ENCODE measurements at places on chromosomes 11 and 22. TPM values are rescaled to one million over a fixed set of nuclear protein-coding genes. Genes with fewer than 3 reads are reported as not detected.

LRP4 gene
- 5.5 TPM for total RNA-seq

RNF215 gene
- total RNA-seq, result 10.5 TPM

PARVG gene
- not detected for total RNA-seq

FOLR1 gene
- not detected for total RNA-seq

MUC15 gene
- total RNA-seq, result 5.2 TPM

KCTD17 gene
- 20.5 TPM for total RNA-seq

OSBP2 gene
- total RNA-seq, result 3.4 TPM

IGLL1 gene
- total RNA-seq, result not detected

POU2AF2 gene
- total RNA-seq, result not detected

NPAT gene
- total RNA-seq, result 12.4 TPM

JHY gene
- 1.3 TPM for total RNA-seq

PATE3 gene
- not detected for total RNA-seq

NRXN2 gene
- total RNA-seq, result not detected

SPTBN2 gene
- 67.0 TPM for total RNA-seq

TRIM44 gene
- 18.3 TPM for total RNA-seq

CCDC90B gene
- total RNA-seq, result 37.2 TPM

GNAZ gene
- 0.05 TPM for total RNA-seq

TIMP3 gene
- 43.9 TPM for total RNA-seq

HPX gene
- 0.28 TPM for total RNA-seq

TRIM6 gene
- 4.7 TPM for total RNA-seq

WT1 gene
- not detected for total RNA-seq

SPDYC gene
- not detected for total RNA-seq

MN1 gene
- total RNA-seq, result 18.3 TPM

OR52I1 gene
- total RNA-seq, result not detected

PKDREJ gene
- total RNA-seq, result not detected

CCDC116 gene
- not detected for total RNA-seq

PLAAT5 gene
- not detected for total RNA-seq

NNMT gene
- total RNA-seq, result 5.4 TPM

MSANTD2 gene
- 3.6 TPM for total RNA-seq

PKP3 gene
- total RNA-seq, result 520 TPM

OR51E1 gene
- total RNA-seq, result not detected

MAPK11 gene
- total RNA-seq, result 7.8 TPM

CRYAB gene
- total RNA-seq, result 16.6 TPM

OR51B5 gene
- total RNA-seq, result not detected

FDXACB1 gene
- 2.7 TPM for total RNA-seq

APOA1 gene
- total RNA-seq, result not detected

LRRC56 gene
- total RNA-seq, result 0.23 TPM

E2F8 gene
- 2.1 TPM for total RNA-seq

SCGB2A2 gene
- total RNA-seq, result not detected

SLC22A8 gene
- total RNA-seq, result not detected

PKNOX2 gene
- total RNA-seq, result 0.71 TPM

CD151 gene
- 365 TPM for total RNA-seq

RELT gene
- 6.3 TPM for total RNA-seq

COMMD9 gene
- 46.8 TPM for total RNA-seq

FAM181B gene
- total RNA-seq, result 1.1 TPM

CDC45 gene
- 28.6 TPM for total RNA-seq

OR5B3 gene
- not detected for total RNA-seq

FIBIN gene
- total RNA-seq, result 1.3 TPM

SUSD2 gene
- 1.7 TPM for total RNA-seq

SLC25A45 gene
- 0.56 TPM for total RNA-seq

MIOX gene
- total RNA-seq, result not detected

A4GALT gene
- 27.7 TPM for total RNA-seq

NTM gene
- 6.2 TPM for total RNA-seq

INS gene
- total RNA-seq, result not detected

LAMTOR1 gene
- 139 TPM for total RNA-seq

SYT13 gene
- total RNA-seq, result not detected
